ENCODE measurements at places on chromosomes 6 and 20.

DNA sequence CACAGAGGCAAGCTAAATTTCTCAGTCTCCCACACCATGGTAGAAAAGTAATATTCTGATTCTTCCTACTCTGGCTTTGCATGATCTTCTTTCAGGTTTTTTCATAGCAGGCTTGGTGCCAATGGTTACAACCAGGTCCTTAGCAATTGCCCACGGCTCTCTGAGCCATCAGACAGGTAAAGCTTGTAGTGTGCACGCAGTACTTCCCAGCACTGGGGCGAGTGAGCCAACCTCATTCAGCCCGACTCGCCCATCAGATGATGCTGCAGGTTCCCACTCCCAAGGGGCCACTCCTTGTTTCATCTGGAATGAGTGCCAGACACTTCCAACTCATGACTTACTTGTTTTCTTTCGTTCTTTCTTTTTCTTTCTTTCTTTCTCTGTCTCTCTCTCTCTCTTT is 78.3 kb downstream of the PERP start:
- DNase-seq = no peak

DNA sequence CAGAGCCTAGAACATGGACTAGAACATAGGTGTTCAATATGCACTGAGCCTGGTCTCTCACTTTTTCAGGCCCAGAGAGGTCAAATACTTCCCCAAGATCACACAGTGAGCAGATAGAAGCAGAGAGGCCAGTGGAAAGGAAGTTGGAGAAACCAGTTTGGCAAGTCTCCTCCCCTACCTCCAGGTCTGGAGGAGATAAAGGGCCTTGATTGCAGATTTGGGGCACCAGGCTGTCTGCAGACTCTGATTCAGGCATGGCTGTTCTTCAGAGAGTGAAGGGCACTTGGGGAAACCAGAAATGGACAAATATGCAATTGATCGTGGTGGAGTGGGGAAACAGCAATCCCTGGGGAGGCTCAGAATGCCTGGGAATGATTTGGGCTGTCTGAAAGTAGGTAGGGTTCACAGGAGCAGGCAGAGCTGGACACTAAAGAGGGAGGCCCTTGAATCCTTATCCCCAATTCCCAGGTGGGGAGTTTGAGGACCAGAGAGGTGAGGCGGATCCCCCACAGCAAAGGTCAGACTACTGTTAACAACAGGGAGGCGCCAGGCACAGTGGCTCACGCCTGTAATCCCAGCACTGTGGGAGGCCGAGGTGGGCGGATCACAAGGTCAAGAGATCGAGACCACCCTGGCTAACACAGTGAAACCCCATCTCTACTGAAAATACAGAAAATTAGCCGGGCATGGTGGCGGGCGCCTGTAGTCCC is 2.3 kb downstream of the PEDS1 start:
- DNase-seq = no peak

DNA sequence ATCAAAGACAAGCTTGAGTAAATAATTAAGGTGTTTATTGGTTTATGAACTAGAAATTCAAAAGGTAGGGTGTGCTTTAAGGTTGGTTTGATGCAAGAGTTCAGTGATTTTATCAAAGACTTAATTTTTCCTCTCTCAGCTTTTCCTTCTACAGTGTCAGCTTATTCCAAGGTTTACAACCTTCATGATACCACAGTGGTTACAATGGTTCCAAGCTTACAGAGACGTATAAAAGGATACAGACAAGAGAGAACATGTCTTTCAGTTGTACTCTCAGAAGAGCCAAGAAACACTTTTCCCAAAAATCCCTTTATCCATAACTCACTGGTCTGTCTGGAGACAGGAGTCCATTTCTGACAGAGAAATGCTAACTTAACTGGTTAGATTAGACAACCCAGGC is 93.5 kb upstream of the LOC128125822 start:
- no peak for DNase-seq

DNA sequence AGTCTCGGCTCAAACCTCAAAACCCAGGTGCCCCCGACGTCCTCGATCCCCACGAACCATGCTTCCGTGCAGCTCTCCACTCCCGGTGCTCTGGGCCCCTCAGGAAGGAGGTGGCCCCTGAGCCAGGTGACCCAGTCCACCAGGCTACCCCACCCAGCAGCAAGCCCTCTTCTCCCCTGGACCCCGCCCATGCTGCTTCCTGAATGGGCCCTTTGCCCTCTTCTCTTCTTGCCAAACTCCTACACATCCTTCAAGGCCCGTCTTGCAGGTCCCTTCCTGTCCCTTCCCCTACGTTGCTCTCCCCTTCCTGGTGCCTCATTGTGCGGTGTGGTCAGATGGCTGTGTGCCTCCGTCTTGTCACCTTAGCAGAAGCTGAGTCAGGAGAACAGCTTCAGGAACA is 3.4 kb upstream of the GATA5 start:
- DNase-seq = no peak

DNA sequence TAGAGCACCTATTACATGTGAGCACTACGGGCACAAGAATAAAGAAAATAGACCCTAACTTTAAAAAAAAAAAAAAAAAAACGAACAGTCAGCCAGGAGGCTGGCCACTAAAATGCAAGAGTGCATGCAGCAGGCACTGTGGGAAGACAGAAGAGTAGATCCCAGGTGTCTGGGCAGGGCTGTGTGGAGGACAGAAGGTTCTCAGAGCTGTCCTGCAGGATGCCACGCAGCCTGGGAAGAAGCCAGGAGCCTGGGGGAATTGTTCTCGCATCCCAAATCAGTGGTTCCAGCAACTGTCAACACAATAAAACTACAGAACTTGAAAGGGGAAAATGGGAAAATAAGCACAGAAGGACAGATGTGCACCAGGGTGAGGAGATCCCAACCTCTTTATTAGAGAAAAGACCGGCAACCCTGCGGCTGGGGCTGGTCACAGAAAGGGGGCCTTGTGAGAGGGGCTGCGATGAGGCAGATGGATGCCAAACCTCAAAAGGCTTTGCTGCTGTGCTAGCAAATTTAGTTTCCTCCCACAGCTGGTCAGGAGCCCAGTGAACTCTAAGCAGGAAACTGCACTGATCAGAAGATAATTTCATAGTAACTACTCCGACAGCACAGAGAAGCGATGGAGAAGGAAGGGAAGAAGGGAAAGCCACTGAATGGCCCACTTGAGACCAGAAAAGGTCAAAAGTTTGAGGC is 30.9 kb downstream of the MAP3K5 start:
- no peak for DNase-seq

Data from common myeloid progenitor, CD34-positive (primary cell).